ENCODE measurements at places on chromosomes 12 and 14.

DNA sequence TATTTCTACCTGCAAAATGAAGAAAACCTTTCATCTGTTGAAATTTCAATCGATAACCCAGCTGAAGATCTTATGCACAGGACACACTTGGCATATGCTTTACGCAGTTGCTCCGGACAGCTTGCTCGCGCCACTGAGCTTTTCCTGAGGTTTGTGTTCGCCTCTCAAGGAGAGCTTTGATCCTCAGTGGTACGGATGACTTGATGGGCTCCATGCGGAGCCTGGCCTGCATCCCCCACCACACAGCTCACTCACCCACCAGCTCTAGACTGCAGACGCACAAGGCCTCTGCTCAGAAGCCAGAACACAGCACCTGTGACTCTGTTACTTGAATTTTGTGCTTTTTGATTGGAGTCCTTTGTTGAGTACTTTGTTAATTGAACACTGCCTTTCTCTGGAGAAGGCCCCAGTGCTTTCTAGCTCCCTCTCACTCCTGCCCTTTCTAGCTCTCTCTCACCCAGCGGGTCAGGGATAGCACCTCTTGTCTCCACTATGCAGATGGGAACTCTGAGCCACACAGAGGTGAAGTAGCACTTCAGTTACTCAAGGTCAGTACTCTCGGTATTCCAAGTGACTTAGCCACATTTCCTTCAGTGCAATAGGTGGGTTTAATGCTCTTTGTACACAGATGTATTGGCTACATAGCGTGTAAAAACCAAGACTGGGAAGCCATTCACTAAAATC, 52.1 kb downstream of the TBC1D30 start:
- DNase-seq: no peak

DNA sequence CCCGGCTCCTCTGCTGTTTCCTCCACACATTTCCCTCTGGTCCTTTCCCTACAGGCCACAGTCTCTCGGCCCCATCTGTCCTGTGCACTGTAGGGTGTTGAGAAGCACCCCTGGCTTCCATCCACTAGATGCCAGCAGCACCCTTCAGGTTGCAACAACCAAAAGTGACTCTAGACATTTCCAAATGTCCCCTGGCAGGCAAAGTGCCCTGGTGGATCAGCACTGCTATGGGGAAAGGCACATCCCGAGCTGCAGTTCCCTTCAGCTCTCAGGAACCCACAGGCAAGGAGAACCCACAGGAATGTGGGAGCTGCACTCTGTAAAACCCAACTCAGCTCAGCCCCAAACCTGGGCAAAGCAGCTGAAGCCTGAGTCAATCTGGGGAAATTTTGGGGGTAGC, 77.0 kb downstream of the RBM19 start:
- DNase-seq: no peak

DNA sequence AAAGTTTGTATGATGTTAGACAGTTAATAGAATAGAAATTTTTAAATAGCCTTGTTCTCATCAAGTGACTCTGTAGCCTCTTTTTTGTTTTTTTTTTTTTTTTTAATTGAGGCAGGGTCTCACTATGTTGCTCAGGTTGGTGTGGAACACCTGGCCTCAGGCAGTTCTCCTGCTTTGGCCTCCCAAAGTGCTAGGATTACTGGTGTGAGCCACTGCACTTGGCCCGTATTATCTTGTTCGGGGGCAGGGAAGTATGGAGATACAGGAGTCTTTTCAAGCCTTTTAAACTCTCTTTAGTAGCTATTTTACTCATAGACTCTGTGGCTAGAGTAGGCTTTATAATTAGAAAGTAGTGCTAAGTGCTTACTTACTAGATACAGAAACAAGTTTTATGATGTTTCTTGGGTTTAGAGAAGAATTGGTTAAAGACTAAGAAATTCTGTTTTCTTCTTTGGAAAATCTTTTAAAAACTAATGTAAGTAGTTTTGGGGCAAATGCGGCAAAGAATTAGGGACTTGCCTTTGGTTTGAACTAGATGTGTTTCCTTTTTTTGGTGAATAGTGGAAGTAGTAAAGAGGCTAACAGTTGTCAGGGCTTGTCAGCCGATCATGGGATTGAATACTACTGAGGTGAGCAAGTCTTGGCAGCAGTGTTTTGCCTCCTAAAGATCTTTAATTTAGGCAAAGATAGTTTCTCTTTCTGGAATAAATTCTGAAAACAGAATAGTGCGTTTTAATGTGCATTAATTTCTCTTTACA, 31.3 kb downstream of the FBXO34 start:
- no peak for DNase-seq

GRCh38 chr12:131188131-131189050, 234.7 kb downstream of the ADGRD1 start:
- DNase-seq: no peak

- no peak for DNase-seq
Measured at GRCh38 chr14:73755434-73756014, 41.3 kb upstream of the PNMA1 start.

DNA sequence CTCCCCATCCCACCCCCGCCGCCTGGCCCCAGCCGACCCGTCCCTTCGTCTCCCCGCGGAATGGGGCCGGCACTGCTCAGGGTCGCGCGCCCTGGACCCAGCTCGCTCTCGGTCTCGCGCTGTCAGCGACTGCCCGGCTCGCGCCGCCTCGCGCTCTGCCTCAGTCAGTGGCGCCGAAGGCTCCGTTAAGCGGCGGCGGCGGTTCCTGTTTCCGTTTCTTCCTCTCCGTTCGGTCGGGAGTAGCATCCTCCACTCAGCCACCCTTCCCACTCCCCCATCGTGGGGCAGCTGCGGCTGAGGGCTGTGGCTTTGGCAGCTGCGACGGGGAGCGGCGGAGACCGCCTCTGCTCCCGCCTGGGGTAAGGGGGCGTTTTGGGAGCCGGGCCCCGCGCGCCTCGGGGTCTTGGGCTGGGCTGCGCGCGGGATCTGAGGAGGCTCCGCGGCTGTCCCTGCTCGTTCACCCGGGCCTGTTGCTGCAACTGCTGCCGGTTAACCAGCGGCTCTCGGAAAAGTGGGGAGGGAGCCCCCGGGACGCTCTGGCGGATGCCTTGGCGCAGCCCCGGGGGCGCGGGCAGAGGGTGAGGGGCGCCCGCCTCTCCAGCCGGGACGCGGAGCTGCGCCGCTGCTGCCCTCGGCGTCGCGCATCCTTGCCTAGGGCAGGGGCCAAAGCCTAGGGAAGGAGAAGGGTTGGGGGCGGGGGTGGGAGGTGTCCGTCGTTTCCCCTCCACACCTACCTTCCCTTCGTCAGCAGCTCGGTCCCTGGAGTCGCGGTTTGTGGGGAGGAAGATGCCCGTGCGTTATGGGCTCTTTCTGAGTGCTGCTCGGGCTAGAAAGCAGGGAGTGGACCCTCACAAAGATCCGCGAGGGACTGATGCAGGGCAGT, 567 bp downstream of the FUT8 start:
- DNase-seq: peak; percentile 78

DNA sequence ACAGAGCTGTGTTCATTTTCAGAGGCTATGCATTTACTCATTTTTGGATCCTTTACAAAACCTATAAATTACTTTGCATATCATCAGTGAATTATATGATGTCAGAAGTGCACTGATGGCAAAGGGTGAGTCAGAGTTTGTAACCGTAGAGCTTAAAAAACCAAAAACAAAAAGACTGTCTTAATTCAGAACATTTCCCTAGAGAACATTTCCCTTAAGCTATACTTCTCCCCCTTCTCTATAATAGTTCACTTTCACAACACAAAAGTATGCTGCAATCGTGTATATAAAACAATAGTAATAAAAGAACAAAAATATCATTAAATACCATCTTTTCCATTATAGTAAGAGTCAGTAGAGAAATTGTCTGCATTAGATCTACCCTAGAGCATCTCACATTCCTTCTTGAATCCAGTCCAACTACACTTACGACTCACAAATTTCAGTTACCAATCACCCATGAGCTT, 934.9 kb downstream of the LRFN5 start:
- DNase-seq: peak; percentile 9

DNA sequence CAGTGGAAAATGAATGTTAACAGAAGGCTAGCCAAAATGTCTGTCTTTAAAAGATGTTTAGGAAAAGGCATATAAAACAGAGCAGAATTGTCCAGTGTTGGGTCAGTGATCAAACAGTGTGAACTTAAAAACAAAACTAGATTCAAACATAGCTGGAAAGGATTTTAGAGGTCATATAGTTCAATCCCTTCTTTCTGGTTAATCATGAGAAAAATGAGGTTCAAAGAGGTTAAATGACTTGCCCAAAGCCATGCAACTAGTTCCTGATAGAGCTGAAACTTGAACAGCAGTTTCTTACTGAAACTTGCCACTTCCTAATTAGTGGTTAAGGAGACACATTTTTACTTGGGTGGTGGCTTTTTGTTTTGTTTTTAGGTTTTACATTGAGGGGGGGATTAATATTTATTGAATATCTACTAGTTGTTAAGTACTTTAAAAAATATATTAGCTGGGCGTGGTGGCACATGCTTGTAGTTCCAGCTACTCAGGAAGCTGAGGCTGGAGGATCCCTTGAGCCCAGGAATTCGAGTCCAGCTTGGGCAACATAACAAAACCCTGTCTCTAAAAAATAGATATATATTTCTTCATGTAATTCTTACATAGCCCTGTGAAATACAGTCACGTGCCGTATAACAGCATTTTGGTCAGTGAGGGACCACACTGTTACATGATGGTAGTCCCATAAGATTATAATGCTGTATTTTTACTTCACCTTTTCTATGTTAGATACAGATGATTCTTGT, 20.4 kb downstream of the ACVR1B start:
- no peak for DNase-seq

- no peak for DNase-seq
Measured at GRCh38 chr12:120979862-120980696, 1.7 kb downstream of the HNF1A start.

- no peak for DNase-seq
Measured at GRCh38 chr14:51448831-51449670, 202.7 kb upstream of the FRMD6 start.

DNA sequence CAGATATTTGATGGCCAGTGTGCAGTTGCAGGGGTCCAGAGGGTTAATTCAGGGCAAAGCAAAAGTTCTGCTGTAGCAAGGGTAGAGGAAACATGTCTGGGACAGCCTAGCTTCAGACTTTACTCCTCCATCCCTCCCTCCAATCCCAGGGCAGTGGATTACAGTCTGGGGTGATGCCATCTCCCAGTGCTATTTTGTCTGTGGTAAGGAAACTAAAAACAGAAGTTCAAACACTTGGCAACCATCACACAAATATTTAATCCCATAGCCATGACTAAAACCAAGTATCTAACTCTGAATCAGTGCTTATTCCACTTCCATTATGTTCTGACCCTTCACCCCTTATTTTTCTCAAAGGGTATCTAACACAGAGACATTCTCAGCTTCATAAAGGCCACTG, 61.8 kb downstream of the PIK3C2G start:
- DNase-seq: no peak

GRCh38 chr14:64950889-64951288, 8.3 kb upstream of the GPX2 start:
- DNase-seq: no peak

GRCh38 chr12:109418848-109419480, 58.1 kb downstream of the KCTD10 start:
- no peak for DNase-seq

- DNase-seq: no peak
Measured at GRCh38 chr12:122362755-122363154, 59.7 kb downstream of the CLIP1 start.

- no peak for DNase-seq
Measured at GRCh38 chr14:51240804-51241380, 845 bp downstream of the TMX1 start.

- DNase-seq: no peak
Measured at GRCh38 chr12:120831648-120832267, 72.4 kb downstream of the SPPL3 start.

GRCh38 chr14:96309896-96310330, 53.2 kb downstream of the ATG2B start:
- no peak for DNase-seq

DNA sequence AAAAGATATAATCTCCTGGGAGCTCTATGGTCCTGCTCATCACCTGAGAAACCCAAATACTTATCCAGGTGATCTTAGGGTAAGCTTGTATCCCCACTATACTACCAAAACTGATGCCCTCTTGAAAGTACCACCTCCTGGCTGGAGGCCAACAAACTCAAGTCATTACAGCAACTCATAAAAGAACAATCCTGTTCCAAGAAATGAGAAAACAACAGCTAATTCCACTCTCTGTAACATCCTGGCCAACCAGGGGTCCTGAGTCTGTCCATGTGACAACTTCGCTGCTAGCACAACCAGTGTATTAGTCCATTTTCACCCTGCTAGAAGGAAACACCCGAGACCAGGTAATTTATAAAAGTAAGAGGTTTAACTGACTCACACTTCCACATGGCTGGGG, 190.0 kb upstream of the BMP4 start:
- no peak for DNase-seq

- DNase-seq: no peak
Measured at GRCh38 chr14:26811756-26812305, 214.0 kb upstream of the NOVA1 start.

- DNase-seq: no peak
Measured at GRCh38 chr12:76587428-76588178, 28.0 kb upstream of the OSBPL8 start.

- DNase-seq: peak; percentile 58
Measured at GRCh38 chr12:112283546-112283945, 98.7 kb downstream of the HECTD4 start.

DNA sequence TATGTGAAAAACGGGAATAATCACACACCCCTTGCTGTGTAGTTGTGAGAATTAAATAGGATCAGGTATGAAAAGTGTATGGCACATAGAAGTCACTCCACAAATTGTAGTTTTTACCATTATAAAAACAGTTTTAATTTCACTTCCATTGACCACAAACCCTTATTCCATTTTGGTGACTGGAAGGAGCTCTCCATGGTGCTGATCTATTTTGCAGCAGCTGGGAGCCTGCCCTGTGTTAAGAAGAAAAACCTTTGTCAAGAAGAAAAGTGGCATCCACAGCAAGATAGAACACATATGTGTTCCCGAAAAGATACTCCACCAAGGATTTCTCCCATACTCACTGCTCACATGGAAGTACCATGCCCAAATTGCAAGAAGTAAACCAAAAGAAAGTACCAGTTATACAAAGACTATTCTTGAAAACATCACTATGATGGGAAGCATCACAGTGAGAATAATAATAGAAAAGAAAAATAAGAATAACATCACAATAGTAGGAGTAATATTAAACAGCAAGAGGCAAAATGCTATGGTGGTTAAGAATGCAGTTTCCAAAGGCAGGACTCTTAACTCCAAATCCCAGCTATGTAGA, 58.7 kb downstream of the TUNAR start:
- no peak for DNase-seq

- no peak for DNase-seq
Measured at GRCh38 chr12:85821206-85821605, 15.0 kb downstream of the RASSF9 start.

DNA sequence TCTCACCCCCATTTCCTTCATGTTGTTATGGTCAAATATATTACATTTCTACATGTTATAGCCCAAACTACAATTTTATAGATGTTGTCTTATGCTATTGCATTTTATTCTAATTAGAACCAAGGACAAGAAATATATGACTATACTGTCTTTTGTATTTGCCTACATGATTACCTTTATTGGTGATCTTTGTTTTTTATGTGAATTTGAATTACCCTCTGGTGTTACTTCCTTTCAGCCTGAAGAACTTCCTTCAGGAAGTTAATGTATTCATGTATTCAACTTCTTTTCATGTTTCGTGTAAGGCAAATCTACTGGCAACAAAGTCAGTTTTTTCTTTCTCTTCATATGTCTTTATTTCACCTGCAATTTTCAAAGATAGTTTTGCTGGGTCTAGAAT, 8.7 kb upstream of the B3GNT4 start:
- DNase-seq: no peak

GRCh38 chr14:95248432-95248831, 71.3 kb downstream of the CLMN start:
- no peak for DNase-seq

GRCh38 chr14:78399316-78399889, 229.2 kb downstream of the NRXN3 start:
- no peak for DNase-seq

GRCh38 chr14:105945896-105946295, 419.5 kb downstream of the TMEM121 start:
- DNase-seq: peak; percentile 33
